ENCODE measurements at places on chromosomes 11 and 22. TPM values are rescaled to one million over a fixed set of nuclear protein-coding genes. Genes with fewer than 3 reads are reported as not detected.

C11orf68 gene
- total RNA-seq: 17.0 TPM

OR8G1 gene
- not detected for total RNA-seq

TECTA gene
- 0.40 TPM for total RNA-seq

OR52E8 gene
- total RNA-seq: not detected

OR6A2 gene
- total RNA-seq: 0.43 TPM

Measured in thoracic aorta endothelial cell (primary cell).